ENCODE measurements at places on chromosomes 2 and 18. TPM values are rescaled to one million over a fixed set of nuclear protein-coding genes. Genes with fewer than 3 reads are reported as not detected.
A peak's percentile ranks its signal among the peaks of the same experiment; 100 is the strongest.

Gene COL3A1
- 0.12 TPM for total RNA-seq

Gene CD302
- 0.88 TPM for total RNA-seq

Gene CXCR1
- not detected for total RNA-seq

Gene PIEZO2
- not detected for total RNA-seq

Gene DIS3L2
- total RNA-seq, result 28.8 TPM

Gene STPG4
- not detected for total RNA-seq

Gene FSHR
- total RNA-seq, result not detected

DNA sequence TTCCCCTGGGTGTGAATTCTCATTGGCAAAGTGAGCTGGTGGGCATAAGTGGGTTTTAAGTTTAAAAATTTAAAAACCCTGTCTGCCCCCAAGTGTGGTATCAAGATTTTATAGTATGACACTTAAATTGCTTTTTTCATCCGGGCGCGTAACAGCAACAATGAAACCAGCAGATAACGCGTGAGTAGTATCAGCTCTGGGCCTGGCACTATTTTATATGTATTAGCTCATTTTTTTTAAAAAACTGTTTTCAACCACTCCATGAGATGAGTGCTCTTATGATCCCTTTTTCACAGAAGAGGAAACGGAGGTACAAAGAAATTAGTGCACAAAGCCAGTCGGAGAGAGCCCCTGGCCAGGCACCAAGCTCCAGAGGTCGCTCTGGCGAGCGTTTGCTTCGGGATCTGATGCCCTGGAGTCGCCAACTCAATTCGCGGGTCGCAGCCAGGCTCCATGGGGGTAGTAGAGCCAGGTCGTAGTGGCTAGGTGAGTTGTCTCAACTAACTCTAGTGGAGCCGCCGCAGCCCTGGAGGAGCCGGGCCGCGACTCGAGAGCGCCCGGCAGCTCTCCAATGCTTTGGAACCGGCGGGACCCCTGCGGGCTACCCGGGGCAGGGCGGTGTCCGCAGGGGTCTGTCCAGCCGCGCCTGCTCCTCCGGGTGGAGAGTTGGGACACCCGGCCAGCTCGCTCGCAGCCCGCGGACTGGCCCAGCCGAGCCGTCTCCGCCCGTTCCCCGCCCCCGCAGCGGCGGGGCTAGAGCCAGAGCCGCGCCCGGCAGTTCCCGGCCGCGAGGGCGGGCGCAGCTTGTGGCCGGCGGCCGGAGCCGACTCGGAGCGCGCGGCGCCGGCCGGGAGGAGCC, at the start of gene IL1R1:
IL1R1 (plus strand) TSS at position 777 of the 859 bp plus-strand sequence. CDS start 14,979 bp downstream, outside the sequence.
- DNase-seq, result peak; percentile 68
- H3K4me3 ChIP-seq, result peak within 1 kb of the TSS; percentile 76
- peaks cover 24% of the 10 kb centered on the region for H3K27me3 ChIP-seq
- H3K4me1 ChIP-seq, result peaks cover 60% of the 10 kb centered on the region
- H3K36me3 ChIP-seq, result peaks cover 60% of the 10 kb centered on the region

DNA sequence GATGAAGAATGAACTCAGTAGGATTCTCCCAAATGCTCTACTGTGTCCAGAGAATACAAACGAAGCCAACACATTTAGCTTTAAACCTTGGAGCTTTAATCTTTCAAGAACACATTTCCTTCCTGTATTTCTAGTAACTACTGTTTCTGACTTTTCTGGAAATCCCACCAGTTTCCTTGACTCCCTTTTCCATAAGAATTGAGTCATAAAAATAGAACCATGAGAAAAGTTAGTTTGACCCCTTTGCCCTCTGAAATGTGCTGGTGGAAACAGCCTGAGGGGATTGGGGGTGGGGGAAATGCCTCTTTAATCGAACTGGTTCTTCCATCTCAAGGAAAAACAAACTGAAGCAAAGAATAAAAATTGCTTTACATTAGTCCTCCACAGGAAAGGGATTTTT, 123.9 kb downstream of the TMEM17 start:
- no peak for DNase-seq
- no peak overlapping the region for H3K27ac ChIP-seq
- no peak overlapping the region for H3K4me3 ChIP-seq
- H3K36me3 ChIP-seq, result peaks cover 9% of the 10 kb centered on the region

DNA sequence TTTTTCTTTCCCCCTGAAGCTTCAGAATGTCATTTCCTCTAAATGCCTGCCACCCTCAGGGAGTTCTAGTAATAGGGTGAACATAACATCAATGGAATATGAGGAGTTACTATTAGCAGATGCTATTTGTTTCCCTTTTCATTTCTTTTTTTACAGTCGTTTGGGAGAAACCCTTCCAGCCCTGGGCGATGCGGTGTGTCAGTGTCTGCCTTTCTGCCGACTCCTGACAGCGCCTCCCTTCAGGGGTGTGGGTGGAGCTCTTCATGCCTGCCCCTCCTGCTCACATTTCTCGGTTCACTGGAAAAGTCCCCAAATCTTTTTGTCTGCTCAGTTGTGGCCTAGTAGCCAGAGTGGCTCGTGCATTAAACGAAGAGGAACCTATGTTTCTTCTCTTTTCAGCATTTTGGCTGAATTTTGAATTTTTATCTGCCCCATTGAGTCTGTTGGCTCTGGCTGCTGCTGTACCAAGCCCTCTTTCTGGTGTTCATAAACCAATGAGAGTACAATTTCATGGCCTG, 72.3 kb downstream of the FMNL2 start:
- no peaks in the 10 kb centered on the region for H3K36me3 ChIP-seq
- DNase-seq, result peak; percentile 47
- peak overlapping the region; percentile 69 for H3K27ac ChIP-seq
- H3K4me1 ChIP-seq, result peaks cover 39% of the 10 kb centered on the region

GRCh38 chr2:236376566-236377244, 112.5 kb upstream of the ASB18 start:
- H3K27ac ChIP-seq, result no peak overlapping the region
- H3K4me1 ChIP-seq, result peaks cover 4% of the 10 kb centered on the region
- DNase-seq, result no peak
- H3K4me3 ChIP-seq, result no peak overlapping the region
- no peaks in the 10 kb centered on the region for H3K36me3 ChIP-seq
- peaks cover 19% of the 10 kb centered on the region for H3K27me3 ChIP-seq

DNA sequence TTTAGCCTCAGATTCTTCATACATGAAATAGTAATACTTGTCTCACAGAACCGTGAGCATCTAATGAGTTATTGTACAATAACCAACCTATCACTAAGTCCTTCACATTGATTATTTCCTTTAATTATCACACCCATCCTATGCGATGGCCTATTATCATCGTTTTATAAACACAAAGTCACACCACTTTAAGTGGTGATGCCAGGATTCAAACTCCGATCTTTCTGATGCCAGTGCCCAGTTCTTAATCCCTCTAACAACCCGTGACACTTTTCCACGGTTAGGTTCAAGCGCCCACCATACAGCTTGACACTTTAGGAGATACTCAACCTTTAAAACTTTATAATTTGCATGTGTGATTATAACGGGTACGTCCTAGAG, 523 bp upstream of the ALMS1 start:
- no peaks in the 10 kb centered on the region for H3K36me3 ChIP-seq
- H3K27me3 ChIP-seq, result no peaks in the 10 kb centered on the region
- peak overlapping the region; percentile 96 for H3K4me3 ChIP-seq
- no peak for DNase-seq
- H3K4me1 ChIP-seq, result peaks cover 35% of the 10 kb centered on the region
- peak overlapping the region; percentile 93 for H3K27ac ChIP-seq

DNA sequence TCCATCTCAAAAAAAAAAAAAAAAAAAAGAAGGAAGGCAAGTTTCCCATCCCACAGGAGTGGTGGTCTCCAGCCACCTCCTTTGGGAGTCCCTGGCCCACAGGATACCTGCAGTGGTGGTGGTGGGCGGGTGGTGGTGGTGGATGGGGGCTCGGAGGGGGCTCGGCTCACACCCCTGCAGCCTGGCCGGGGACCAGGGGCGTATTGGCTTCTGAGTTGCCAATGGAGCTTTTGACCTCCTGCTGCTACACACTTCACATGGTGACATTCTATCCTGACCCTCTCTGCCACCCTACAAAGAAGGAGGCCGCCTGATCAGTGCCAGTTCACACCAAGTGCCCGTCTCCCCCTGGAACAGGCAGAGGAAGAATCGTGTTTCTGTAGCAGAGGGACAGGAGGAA, 119.6 kb downstream of the NFATC1 start:
- peaks cover 2% of the 10 kb centered on the region for H3K36me3 ChIP-seq
- H3K4me1 ChIP-seq, result peaks cover 46% of the 10 kb centered on the region
- H3K4me3 ChIP-seq, result peak overlapping the region; percentile 42
- no peak for DNase-seq
- H3K27me3 ChIP-seq, result no peaks in the 10 kb centered on the region
- H3K27ac ChIP-seq, result no peak overlapping the region

DNA sequence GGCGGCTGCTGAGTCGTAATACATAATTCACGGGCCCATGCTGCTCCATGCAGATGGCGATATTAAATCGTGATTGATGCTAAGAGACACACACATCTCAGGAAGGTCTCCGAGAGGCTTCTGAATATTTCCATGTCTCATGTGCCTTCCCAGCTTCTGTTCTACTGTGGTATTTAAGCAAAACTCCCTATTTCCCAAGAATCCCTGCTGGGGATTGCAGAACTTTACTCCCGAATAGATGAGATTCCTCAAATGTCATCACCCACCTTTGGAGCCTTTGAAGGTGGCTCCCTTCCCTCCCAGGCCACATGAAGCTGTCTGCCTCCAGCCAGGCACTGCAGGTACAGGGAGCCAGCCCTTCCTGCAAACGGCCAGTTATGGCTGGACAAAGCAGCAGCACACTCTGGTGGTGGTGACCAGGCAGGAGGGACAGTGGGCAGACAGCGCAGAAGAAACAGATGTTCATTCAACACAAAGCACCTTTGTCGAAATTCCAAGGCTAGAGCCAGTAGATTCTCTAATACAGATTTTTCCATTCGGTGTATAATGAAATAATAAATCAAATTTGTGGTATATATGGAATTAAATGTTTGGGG, 14.1 kb downstream of the NRP2 start:
- DNase-seq, result no peak
- no peaks in the 10 kb centered on the region for H3K36me3 ChIP-seq
- peaks cover 22% of the 10 kb centered on the region for H3K27me3 ChIP-seq
- peaks cover 15% of the 10 kb centered on the region for H3K4me1 ChIP-seq
- no peak overlapping the region for H3K27ac ChIP-seq

- no peaks in the 10 kb centered on the region for H3K4me1 ChIP-seq
- no peak for DNase-seq
- no peaks in the 10 kb centered on the region for H3K36me3 ChIP-seq
- no peaks in the 10 kb centered on the region for H3K27me3 ChIP-seq
- H3K4me3 ChIP-seq, result no peak overlapping the region
- H3K27ac ChIP-seq, result no peak overlapping the region
These were observed 873.0 kb downstream of the CPS1 start for GRCh38 chr2:211429256-211429920.

GRCh38 chr18:834082-834720, 22.2 kb upstream of the YES1 start:
- no peak overlapping the region for H3K27ac ChIP-seq
- peaks cover 26% of the 10 kb centered on the region for H3K4me1 ChIP-seq
- no peaks in the 10 kb centered on the region for H3K27me3 ChIP-seq
- H3K4me3 ChIP-seq, result no peak overlapping the region
- no peaks in the 10 kb centered on the region for H3K36me3 ChIP-seq
- no peak for DNase-seq
